ENCODE measurements at places on chromosomes 13 and 19.

DNA sequence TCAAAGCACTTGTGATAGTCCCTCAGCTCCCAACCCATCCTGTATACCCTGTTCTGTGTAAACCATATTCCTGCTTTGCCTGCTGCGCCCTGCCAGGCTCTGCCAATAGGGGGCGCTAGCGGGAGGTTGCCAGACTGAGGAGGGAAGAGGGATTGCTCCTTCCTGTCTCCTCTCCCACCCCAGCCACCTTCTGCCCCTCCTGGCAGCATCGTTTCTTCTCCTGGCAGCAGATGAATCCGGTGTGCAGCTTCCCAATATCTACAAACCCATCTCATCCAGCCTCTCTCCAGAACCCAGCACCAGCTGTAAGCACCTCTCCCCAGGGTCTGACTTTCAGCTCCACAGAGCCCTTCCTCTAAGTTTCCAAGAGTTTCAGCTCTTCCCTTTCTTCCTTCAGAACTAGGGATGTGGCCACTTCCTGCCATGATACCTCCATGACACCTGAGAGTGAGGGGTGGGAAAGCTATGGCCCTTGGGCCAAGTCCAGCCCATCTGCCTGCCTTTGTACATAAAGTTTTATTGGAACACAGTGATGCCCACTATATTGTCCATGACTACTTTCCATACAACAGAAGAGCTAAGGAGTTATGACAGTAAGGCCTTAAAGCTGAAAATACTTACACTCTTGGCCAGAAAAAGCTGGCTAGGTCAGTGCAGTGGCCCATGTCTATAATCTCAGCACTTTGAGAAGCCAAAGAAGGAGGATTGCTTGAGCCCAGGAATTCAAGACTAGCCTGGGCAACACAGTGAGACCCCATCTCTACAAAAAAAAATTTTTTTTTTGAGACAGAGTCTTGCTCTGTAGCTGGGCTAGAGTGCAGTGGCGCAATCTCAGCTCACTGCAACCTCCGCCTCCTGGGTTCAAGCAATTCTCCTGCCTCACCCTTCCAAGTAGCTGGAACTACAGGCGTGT, 34.5 kb upstream of the ATP1A3 start:
- DNase-seq, result peak; percentile 68

DNA sequence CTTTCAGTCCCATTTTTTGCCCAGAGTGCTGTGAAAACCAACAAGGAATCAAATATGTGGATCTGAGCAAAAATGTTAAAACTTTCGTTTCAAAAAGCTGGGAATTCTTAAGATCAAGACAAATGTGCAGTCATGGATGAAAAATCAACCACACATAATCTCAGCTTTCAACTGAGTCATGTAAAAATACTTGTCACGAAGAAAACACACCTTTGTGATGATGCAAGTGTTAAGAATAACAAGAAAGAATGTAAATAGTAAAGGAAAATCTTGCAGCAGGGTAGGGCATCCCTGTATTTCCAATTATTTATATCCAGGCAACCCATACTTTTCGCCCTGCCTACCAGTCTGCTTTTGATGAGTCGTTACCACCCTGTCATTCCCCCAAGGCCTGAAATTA, 27.4 kb upstream of the DCLK1 start:
- no peak for DNase-seq

GRCh38 chr13:89150362-89150761, 1479.2 kb downstream of the SLITRK5 start:
- no peak for DNase-seq

DNA sequence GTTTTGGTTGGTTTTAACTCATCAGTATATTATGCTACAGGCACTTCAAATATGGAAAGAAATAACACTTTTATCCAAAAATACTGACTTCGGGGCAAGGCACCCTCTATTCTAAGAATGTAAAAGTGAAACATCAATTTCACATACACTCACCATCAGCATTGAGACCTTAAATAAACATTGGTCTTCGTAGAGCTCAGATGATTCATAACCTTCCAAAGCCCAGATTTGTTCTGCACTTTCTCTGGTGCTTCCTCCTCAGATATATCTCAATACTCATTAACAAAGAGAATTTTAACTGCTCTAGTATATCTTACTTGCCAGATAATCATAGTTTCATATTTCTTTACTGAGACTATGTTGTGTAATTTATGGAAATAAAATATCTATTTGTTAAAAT, 794.3 kb downstream of the LIG4 start:
- no peak for DNase-seq

GRCh38 chr19:55528030-55528803, 8.7 kb downstream of the SBK2 start:
- DNase-seq, result no peak

DNA sequence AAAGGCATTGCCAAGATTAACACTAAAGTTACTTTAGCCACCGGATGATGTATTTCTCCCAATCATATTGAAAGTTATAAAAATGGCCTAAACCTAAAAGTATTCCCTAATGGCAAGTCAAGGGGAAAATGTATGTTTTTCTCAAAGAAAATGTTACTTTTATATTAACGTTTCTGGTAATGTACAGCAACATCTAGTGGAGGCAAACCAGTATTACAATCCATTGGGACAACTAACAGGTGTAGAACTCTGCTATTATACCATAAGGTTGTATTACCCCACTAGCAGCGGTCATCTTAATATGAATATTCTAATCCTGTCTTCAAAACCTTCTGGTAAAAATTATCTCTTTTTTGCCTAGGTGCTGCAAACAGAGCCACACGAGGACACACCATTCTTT, 69.2 kb downstream of the ZNF100 start:
- DNase-seq, result no peak

GRCh38 chr13:20567881-20568528, 1.0 kb downstream of the IFT88 start:
- no peak for DNase-seq

DNA sequence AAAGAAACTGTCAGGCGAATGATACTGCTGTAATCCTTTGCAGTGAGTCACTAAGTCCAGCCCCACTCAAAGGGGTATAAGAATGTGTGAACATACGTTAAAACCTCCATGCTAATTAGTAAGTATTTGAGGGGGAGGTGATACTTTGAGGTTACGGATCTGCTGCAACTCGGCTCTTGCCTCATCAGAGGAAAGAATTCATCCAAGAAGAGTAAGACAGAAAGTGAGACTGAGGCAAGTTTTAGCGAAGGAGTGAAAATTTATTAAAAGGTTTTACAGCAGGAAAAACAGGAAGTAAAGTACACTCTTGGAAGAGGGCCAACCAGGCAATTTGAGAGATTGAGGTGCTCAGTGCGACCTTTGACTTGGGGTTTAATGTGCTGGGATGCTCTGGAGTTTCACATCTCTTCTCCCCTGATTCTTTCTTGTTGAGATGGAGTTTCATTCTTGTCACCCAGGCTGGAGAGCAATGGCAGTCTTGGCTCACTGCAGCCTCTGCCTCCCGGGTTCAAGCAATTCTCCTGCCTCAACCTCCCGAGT, 9.8 kb downstream of the CLEC4M start:
- DNase-seq, result no peak

GRCh38 chr19:35596366-35596999, 10.5 kb downstream of the PMIS2 start:
- no peak for DNase-seq

GRCh38 chr13:97914540-97914939, 38.9 kb upstream of the IPO5 start:
- no peak for DNase-seq

GRCh38 chr19:10961073-10961860, 437 bp downstream of the SMARCA4 start:
- no peak for DNase-seq

DNA sequence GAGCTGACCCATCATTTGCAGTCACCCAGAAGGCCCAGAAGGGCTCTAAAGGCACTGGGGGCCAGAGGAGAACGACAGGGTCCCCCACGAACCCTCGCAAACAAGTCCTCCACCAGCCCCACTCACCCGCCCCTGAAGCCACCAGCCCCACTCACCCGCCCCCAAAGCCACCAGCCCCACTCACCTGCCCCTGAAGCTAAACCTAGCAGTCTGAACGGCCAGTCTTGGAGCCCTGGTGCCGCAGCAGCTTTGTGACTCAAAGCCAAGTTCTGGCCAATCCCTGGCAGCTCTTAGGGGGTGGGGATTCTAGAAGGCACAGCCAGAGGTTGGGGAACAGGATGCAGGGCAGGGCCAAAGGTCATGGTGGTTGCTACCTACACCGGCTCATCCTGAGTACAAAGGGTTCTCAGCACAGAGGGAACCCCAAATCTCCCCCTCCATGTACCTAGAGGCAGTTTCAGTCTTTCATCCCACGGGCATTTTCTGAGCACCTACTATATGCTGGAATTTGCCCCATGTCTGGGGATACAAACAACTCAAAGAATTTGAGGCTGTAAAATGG, at the start of gene IQCN:
Gene IQCN (minus strand): TSS at position 234 of the 562 bp plus-strand sequence. CDS start 4,974 bp downstream, outside the sequence.
- no peak for DNase-seq

- no peak for DNase-seq
Measured at GRCh38 chr13:110790371-110790770, 76.9 kb downstream of the ING1 start.

DNA sequence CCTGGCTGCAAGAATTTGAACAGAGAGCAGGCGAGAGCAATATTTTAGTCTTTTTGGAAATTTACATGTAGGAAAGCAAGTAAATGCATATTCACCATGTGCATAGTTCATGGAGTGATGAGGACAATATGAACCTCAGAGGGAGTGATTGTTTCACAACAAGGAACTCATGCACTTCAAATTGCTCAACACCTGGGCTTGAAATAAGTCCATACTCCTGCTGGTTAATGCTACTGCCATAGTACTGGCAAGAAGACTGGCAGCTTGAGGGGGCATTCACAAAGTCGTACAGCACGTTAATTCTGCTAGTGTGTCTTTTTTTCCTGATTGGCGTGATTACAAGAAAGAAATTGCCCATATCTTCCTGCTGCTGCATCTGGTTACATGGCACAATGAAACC, 267.6 kb downstream of the PCDH17 start:
- DNase-seq, result no peak

GRCh38 chr19:19865750-19866610, at the start of gene ZNF253:
ZNF253 (plus strand) TSS chr19:19865882; CDS start chr19:19865997, 115 bp downstream.
- peak; percentile 98 for DNase-seq

- no peak for DNase-seq
Measured at GRCh38 chr13:47499358-47500150, 501.5 kb downstream of the SUCLA2 start.

GRCh38 chr19:40284251-40284500, 969 bp downstream of the AKT2 start:
- no peak for DNase-seq

DNA sequence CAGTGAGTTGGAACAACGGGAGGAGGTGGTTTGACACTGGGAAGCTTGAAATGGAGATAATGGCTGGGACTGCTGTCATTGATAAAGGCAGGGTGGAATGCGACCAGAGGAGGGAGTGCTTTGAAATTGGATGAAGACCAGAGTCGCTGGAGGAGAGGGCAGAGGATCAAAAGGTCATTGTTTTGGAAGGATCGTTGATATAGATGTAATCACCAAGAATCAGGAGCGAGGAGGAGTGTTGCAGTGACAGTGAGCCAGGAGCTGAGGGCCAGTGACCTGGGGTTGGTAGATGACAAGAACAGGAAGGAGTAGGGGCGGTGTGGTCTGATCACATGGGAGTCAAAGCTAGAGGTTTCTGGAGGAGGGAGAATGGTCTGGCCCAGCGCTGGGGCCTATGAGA, 25.3 kb downstream of the TM9SF2 start:
- no peak for DNase-seq

- peak; percentile 92 for DNase-seq
Measured at GRCh38 chr13:26698392-26699196, 62.0 kb downstream of the GPR12 start.

- no peak for DNase-seq
Measured at GRCh38 chr13:44573790-44574465, 2.2 kb downstream of the TSC22D1 start.

- peak; percentile 50 for DNase-seq
Measured at GRCh38 chr13:112448621-112449544, 72.7 kb downstream of the SPACA7 start.

GRCh38 chr19:10364644-10365043, 15.7 kb downstream of the TYK2 start:
- DNase-seq, result no peak

DNA sequence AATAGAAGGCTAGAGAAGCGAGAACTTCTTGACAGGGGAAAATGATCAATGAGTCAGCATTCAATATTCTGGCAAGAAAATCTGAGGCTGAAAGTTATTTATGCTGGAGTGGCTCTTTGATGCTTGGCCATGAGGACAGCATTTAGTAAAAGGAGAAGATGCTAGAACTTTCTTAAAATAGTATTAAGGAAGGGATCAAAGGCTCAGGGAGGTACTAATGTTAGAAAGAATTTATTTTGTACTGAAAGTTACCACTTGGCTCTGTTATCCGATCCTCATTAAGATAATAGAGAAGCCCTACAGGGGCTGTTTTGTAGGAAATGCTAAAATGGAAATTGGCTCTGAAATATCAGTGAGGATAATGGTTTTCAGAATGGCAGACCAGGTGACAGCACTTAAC, 1774.6 kb upstream of the PCDH20 start:
- DNase-seq, result no peak

DNA sequence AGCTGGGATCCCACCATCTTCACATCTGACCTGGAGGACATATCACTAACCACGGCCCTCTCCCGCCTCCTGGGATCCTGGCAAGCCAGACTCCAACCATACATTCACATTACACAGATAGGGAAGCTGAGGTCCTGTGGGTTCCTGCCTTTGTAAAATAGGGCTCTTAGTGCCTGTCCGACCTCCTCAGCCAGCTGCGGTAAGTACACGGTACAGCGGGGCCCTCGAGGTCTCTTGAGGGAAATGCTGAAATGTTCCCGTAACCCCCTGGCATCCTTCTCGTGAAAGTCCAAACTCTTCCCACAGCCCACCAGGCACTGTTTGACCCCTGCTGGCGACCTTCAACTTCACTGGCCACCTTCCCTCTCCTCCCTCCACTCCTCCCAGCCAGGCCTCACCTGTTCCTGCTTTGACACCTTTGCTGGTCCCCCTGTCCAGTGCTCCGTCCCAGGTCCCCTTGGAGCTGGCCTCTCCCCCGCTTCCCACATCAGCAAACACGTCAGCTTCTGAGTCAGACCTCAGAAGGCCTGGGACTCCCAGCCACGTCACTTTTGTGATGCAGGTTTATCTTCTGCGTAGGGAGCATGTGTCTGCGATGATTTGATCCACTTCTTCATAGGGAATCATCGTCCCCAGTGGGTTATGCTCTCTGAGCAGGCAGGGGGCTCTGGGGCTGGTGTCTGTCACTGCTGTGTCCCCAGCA, 8.8 kb upstream of the GNG7 start:
- no peak for DNase-seq

DNA sequence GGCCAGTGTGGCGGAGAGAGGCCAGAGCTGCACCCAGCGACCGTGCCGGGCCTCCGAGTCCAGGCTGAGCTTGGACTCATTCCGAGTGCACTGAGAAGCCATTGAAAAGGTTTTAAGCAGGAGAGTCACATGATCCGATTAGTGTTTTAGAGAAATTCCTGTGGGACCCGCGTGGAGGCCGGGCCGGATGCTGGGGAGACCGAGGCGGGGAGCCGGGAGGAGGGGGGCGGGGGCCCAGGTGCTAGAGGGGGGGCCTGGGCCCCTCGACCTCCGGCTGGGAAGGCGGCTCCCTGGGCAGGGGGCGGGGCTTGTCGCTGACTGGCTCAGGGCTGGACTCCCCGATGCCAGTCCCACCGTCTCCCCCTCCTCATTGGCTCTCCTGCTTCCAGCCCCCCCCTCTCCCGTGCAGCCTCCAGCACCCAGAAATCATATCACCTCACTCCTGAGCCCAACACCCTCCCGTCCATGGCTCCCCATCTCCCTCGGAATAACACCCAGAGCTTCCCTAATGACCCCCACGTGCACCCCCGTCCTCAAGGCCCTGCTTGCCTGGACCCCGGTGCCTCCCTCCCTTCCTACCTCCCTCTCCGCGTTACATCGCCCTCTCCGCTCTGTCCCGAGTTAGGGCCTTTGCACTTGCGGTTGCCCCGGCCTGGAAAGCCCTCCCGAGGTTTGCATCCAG, 5.2 kb upstream of the ZNF579 start:
- peak; percentile 78 for DNase-seq

Data from activated effector memory CD4-positive, alpha-beta T cell treated with anti-CD3 and anti-CD28 coated beads, Interleukin-2, amount 50 U/mL, for 16 hours (primary cell).